ENCODE measurements at places on chromosomes 2 and 18.
A peak's percentile ranks its signal among the peaks of the same experiment; 100 is the strongest.

GRCh38 chr2:120932881-120933280 is 197.2 kb downstream of the GLI2 start:
- no peak for DNase-seq

GRCh38 chr2:168200930-168201583 is 46.3 kb downstream of the STK39 start:
- DNase-seq = no peak

- no peak for DNase-seq
Observed at GRCh38 chr2:236830926-236831325, 254.8 kb upstream of the COPS8 start.

- no peak for DNase-seq
Observed at GRCh38 chr2:7207631-7208030, 290.4 kb downstream of the RNF144A start.

GRCh38 chr2:134818321-134818720 is 20.1 kb upstream of the ACMSD start:
- DNase-seq = peak; percentile 40
